ENCODE measurements at places on chromosomes 2 and 18.

DNA sequence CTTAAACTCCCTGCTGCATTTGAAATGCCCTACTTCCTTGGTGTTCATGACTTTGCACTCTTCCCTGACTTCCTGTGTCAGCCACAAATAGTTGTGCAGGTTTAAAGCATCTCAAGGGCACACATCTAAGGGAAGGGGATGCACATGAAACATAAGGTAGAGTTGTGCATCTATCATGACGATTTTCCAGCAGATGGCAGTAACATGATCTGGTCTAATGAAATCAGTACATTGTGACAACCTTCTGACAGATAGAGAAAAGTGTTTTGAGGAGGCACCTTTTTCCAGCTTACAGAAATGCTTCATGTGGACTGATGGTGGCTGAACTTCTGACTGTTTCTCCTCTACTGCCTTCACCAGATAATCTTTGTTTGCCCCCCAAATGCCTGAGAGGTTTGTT, 238.9 kb downstream of the XIRP2 start:
- peak; percentile 41 for DNase-seq

DNA sequence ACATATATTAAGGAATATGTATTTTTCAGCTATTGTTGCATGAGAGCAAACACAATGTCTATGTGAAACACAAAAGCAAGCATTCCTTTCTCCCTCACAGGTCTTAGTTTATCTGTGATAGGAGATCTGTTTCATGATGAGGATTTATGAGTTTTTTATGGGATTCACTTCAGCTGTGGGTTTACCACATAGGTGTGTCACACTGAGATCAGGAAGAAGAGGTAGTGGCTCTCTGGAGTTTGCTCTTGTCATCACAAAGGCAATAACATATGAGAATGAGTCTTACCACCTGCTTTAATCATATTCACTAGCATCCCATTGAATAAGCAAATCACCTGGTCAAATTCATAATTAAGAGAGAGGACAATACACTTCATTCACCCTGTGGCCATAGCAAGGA, 960.3 kb upstream of the SLC39A10 start:
- no peak for DNase-seq

- DNase-seq, result no peak
These were observed 36.1 kb downstream of the PSTPIP2 start for GRCh38 chr18:46035696-46036680.

GRCh38 chr2:236967499-236967783, 118.2 kb upstream of the COPS8 start:
- no peak for DNase-seq

GRCh38 chr18:61998957-61999356, 106.2 kb upstream of the RNF152 start:
- no peak for DNase-seq

DNA sequence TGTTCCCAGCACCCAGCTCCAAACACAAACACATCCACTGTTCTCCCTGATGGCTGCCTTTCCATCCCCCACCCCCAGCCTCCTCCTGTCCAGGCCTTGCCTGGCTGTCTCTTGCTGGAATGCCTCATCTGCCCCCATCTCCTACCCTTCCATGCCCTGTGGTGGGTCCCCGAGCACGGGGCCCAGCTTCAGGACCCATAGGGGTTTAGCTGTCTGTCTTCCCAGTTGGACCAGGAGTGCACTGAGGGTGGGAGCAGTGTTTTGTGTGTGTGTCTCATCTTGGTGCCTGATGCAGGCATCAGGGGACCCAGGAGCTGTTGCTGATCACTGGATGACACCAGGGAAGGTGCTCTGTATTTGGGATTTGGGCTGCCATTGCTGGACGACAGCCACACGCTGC, 34.5 kb downstream of the GLI2 start:
- no peak for DNase-seq

DNA sequence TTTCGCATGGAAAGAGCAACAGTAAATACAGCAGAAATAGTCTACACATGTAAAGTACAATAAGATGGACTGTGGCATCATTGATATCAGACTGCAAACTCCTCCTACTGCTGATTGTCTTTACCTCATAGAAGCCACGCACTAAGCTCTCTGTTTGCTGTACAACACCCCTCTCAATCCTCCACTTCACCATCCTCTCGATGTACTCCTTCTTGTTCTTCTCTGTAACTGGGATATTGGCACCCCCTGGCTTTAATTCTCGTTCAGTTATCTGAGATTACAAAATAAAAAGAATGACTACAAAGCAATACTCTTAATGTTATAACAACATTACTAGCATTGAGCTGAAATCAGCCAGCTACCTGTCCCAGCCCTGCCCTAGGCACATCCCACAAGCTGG, 49.3 kb upstream of the STK17B start:
- no peak for DNase-seq

DNA sequence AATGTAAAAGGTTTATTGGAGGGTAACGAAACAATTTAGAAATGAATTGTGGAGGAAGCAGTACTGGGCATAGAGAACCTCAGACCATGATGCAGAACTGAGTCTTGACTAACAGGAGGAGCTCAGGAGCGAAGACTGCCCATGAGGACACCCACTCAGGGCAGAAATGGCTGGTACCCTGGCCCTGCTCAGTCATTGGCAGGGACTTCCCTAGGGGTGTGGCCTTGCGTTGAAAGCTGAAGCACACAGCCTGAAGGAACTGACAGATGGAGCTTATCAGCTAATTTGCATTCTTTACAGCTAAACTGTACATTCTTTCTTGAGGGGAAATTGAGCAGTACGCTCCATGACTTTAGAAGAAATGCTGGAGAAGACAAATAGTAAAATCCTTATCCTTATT, 57.1 kb downstream of the PDK1 start:
- DNase-seq, result no peak

Measured in GDM1 (cell line).